ENCODE measurements at places on chromosomes 1 and 21. TPM values are rescaled to one million over a fixed set of nuclear protein-coding genes. Genes with fewer than 3 reads are reported as not detected.

Gene FAM163A
- 0.60 TPM for total RNA-seq

Gene HHIPL2
- total RNA-seq, result not detected

Gene FCGR2B
- total RNA-seq, result 17.6 TPM

Gene MAEL
- not detected for total RNA-seq

Gene CHRM3
- 14.7 TPM for total RNA-seq

Gene FGR
- total RNA-seq, result 8.8 TPM

Gene IGSF9
- 40.7 TPM for total RNA-seq

Gene TRAF3IP3
- 17.6 TPM for total RNA-seq

Gene CD58
- total RNA-seq, result 26.6 TPM

Gene CLCA4
- total RNA-seq, result 1,312 TPM

Gene MTARC1
- total RNA-seq, result 28.8 TPM

Gene KIFAP3
- 24.9 TPM for total RNA-seq

Data from transverse colon (tissue), 4 donors.